SIG-M5 (cell line): ENCODE measurements at places on chromosomes 6 and 20.

GRCh38 chr6:7111095-7111690, 3.4 kb downstream of the RREB1 start:
- no peak for DNase-seq

DNA sequence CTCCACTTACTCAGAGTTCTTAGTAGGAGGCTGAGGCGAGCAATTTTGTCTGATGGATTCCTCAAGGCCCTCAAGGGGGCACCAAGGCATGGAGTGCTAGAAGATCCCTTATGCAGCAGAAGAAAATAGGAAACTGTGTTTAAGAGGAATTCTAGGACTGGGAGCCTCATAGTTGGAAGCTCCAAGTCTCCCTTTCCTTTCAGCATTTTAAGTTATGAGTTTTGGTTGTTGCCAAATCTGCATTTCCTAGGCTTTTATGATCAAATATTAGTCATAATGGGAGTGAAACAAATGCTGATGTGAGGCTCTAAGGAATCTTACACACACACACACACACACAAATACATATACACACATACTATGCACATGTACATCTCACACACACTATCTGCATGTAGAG, 714.0 kb downstream of the UTRN start:
- DNase-seq, result no peak

- no peak for DNase-seq
Observed at GRCh38 chr6:166656230-166657151, 29.4 kb upstream of the RPS6KA2 start.

DNA sequence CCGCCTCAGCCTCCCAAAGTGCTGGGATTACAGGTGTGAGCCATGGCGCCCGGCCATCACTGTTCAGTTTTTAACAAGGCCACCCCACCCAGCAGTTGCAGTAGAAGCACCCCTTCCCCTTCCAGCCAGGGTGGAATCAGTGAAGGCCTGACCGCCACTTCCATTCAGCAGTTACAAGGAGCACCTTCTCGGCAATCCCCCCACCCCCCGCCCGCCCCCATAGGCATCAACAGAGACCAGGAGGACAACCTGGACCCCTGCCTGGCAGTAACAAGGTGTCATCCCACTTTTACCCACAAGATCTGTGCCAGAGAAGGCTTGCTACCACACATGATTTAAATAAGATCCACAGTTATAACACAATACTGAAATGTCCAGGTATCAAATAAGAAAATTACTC, 23.1 kb downstream of the NCR2 start:
- DNase-seq, result no peak

DNA sequence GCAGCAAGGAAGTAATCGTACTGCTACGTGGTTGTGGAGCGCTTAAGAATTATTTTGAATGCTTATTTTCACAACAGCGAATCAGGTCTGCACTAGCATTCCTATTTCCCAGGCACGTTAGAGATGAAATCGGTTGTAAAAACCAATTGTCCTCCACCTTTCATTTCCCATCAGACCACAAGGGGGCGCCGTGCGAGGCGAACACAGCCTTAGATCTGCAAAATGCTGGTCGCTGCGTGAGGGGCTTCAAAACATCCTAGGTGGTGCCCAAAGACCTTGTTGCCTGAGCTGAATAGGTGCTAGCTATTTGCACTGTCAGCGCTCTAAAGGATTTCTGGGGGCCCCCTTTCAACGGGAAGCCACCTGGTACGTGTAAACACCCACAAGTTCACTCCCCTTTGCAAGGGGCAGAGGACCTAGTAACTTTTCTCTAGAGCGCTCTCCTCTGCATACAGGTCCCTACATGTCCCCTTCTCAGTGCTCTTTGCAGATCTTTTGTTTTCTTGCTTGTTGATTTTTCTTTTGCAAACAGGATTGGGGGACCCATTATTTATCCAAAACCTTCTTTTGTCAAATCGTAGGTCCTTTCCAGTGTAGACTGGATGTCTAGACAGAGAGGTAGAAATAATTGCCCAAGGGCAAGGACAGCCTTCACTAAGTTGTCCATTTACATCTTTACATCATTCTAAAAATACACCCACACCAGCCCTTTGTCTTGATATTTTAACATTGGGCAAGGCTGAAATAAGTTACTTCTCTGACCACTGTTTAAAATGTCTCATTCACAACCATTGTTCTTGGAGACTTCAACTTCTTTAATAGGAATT, 59.8 kb downstream of the NEDD9 start:
- DNase-seq, result no peak

- no peak for DNase-seq
Observed at GRCh38 chr6:22529866-22530265, 39.5 kb upstream of the HDGFL1 start.

GRCh38 chr6:144360401-144360800, 75.3 kb downstream of the UTRN start:
- DNase-seq, result no peak

DNA sequence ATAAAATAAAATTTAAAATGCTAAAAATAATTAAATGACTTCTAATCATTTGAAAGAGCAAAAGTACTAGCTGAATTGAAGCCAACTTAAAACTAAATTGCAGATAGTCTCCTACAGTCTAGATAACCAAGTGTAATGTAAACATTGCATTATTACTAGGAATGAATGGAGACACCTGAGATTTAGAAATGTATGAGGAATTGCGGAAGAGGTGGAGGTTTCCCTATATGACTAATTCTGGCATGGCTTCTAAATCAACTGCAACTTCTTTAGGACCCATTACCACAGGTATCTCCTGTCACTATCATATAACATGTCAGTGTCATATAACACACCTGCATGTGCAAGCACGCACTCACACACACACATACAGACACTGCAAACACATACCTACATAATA, 13.2 kb upstream of the GPR6 start:
- DNase-seq, result no peak

DNA sequence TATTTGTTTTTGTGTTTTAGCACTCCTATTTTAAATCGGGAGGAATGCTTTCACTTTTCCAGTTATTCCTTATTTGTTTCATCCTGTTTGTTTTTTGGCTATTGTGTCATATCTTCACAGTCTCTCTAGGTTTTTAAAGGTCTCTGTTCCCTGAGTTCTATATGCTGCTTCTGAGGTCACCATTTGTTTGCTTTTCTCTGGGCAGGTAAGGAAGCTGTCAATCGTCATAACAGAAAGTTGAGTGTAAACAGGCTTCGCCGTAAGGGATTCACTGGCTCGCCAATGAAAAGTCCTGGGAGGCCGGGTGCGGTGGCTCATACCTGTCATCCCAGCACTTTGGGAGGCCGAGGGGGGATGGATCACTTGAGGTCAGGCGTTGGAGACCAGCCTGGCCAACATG, 48.7 kb upstream of the RPS6KA2 start:
- no peak for DNase-seq

DNA sequence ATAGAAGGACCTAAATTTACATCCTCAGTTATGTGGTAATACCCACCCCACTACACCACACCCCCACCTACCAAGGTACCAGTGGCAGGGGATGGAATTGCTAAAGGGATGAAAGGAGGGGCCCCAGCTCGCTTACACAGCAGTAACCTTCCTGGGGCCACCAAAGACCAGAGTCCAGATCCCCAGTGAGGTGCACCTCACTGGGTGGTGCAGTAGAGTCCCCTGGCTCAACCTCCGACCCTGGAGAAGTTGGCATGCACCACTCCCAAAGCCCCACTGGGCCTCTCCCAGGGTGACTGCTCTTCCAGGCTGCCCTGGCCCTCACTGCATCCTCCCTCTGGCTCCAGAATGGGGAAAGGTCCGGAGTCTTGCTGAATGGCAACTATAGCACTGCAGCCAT, 816 bp downstream of the UNC5CL start:
- no peak for DNase-seq

DNA sequence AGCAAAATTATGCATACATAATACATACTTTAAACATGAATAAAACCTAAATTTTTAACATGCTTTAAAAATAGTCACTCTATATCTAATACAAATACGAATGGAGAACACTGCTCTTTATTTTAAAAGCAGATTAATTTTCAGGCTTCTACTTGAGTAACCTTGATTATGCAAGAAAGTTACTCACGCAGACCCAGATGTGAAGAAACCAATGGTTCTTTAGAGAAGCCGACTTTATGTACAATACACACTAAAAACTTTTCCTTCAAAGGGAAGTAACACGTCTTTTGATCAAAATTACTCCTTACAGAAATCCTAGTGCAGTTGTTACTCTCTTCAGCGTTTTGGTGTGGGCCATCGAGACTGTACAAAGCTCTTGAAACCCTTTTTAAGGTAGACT, 136.9 kb upstream of the SLC22A16 start:
- DNase-seq, result no peak

GRCh38 chr6:47571488-47571887, 93.9 kb downstream of the CD2AP start:
- DNase-seq, result no peak
